ENCODE measurements at places on chromosomes 5 and 9.

GRCh38 chr9:21681641-21682040 is 120.8 kb upstream of the MTAP start:
- no peak for DNase-seq

DNA sequence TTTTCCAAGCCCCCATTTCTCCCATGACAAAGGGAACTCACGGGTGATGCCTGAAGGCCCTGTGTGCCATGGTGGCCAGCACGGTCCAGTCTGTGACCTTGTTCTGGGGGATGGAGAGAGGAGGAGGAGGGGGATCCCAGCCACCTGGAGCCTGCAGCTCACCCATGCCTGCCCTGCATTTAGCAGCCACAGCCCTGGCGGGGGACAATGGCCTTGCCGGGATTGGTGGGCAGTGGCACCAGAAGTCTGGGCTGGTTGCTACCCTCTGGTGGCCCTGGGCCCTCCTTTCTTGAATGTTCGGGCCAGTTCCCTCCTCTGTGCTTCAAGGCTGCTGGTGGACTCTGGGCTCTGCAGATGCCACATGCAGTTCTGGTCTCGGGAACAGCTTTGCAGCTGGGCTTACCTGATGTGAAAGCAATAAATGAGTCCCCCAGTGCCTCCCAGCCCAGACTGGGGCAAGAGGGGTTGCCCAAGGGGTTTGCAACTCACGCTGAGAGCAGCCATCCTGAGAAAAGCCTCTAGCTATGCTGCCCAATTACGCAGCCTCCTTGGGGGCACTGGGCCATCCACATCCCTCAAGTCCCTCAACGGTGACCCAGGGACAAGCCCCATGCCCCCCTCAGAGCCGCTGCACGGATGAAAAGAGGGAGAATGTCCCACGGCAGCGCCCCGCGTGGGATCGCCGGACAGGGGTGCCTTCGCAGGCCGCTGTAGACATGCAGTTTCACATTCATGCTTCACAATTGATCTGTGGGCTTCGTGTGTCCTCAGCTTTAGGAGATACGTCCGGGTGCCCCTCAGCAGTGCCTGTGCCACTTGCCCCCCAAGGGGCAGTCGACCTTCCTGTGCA is 49.2 kb upstream of the FCN1 start:
- no peak for DNase-seq

DNA sequence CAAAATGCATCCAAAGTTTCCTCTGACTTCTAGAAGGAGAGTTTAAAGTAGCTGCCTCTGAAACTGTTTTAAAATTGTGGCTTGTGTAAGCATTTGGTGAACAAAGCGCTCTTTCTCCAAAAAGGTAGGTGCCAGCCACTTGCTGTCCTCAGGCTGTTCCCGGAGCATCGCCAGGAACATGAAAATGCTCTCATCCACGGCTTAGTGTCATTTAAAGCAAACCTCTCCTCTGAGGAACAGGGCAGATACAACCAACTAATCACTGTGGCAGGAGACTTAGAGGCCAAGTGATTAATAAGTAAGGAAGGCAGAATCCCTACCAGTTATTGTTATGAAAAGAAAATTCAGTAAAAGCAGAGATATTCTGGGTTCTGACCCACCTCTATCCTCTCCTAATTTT is 165.6 kb downstream of the DCP2 start:
- DNase-seq, result no peak

DNA sequence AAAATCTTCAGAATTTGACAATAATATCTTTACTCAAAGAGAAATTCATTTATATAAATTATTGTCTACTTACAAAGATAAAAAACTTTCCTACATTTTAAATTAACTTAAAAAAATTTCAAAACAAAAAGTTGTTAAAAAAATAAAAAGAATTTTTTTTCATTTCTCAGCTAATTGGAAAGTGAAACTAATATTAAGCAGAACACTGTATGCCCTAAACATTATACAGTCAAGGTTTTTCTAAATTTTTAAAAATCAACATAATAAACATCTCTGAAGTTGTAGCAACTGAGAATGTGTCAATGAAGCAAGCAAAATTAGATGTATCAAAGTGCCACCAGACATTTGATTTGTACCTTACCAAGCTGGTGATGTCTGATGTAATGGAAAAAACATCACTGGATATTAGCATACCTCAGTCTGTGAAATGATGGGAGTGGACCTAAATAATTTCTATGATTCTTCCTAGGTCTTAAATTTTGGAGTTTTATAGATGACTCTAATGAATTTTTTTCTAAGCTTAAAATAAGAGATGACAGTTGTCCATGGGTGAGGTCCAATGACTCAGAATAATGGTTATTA is 290.1 kb downstream of the ADAMTS6 start:
- no peak for DNase-seq

- DNase-seq, result no peak
These were observed 305.8 kb downstream of the PDE4D start for GRCh38 chr5:59587489-59588337.

- no peak for DNase-seq
These were observed 10.3 kb upstream of the FBXL7 start for GRCh38 chr5:15489571-15490235.
